ENCODE measurements at places on chromosomes 2 and 18.

- DNase-seq, result no peak
These were observed 39.9 kb downstream of the CYRIA start for GRCh38 chr2:16625759-16626158.

- no peak for DNase-seq
These were observed 16.7 kb downstream of the BCL11A start for GRCh38 chr2:60536746-60537145.

GRCh38 chr2:128727914-128728313, 409.2 kb upstream of the HS6ST1 start:
- no peak for DNase-seq

DNA sequence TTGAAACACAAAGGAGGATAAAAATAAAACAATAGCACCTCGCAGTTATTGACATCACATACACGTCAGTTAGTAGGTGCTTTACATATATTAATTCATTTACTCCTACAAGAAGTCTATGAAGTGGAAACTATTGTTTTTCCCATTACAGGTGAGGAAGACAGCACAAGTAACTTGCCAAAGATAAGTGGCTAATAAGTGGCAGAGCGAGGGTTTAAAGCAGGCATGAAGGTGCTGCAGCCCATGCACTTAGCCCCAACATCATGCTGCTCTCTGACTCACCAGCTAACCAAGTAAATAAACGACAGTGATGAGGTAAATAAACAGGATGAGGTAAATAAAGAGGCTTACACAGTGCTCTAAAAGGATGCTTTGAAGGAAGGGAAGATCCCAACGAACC, 498.6 kb upstream of the ZEB2 start:
- DNase-seq, result no peak

DNA sequence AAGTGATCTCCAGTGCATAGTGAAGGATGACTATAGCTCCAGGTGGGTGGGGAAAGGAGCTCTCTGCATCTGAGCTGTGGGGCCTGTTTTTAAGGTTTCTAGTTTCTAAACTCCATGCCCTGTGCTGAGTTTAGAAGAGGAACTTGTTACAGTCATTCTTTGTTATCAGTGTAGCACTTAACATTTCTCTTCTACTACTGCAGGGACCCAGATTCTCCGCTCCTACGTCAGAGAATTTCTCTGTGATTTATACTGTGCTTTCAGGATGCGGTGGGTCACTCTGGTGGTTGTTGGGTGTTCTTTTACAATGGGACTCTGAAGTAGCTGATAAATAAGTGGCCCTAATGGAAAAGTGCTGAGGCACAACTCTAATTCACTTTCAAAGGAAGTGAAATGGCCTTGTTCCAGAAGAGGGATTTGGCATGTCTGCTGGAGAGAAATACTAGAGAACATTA, 122.0 kb downstream of the WDSUB1 start:
- DNase-seq, result no peak
